Stimulated activated CD8-positive, alpha-beta memory T cell treated with anti-CD3 and anti-CD28 coated beads, Interleukin-2, amount 100 ng/mL, for 48 hours (primary cell): ENCODE measurements at places on chromosomes 1 and 21.

- no peak for DNase-seq
These were observed 36.6 kb downstream of the SORT1 start for GRCh38 chr1:109361069-109361468.

DNA sequence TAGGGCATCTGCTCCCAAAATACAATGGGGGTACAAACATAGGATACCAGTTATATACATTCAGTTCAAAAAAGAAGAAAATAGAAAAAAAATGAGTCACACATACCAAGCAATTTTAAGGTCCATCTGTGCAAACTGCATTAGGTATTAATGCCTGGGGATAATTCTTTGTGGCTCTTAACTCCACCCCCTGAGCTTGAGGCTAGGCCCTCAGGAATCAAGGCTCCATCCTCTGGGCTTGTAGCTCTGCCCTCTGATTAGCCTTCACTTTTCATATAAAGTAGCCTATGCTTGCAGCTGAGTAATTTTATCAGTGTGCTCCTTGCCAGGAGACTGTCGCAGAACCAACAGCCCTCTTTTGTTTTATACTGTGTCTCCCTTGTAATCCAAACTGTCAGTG, 69.9 kb upstream of the BACE2 start:
- DNase-seq = no peak

GRCh38 chr1:5448486-5448885, 543.7 kb downstream of the NPHP4 start:
- no peak for DNase-seq

DNA sequence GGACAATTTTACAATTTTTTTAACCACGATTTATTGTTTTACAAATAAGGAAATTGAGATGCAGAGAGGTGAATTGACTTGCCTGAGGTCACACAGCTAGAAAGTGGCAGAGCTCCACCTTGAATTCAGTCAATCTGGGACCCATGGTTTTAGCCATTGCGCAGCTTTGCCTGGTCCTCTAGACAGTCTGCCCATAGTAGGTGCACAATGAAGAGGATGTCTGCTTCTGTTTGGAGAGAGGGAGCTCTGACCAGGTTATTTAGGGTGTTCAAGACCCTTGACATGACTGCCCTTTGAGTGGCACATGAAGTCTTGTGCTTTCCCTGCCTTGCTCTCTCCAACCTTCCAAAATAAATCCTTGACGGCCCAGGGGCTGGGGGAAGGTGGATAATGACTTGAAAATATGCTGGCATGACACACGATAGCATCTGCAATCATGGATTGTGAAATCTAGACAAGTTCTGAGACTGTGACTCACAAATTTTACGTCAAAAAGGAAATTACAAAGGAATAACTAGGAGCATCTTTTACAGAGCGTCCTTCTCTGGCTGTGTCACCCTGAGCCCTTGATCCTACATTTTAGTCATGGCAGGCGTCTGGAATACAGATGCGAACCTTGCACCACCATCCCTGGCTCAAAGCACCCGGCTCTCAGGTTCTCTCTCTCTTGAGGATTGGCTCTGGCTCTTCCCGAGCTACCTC, 26.2 kb upstream of the ID3 start:
- no peak for DNase-seq

DNA sequence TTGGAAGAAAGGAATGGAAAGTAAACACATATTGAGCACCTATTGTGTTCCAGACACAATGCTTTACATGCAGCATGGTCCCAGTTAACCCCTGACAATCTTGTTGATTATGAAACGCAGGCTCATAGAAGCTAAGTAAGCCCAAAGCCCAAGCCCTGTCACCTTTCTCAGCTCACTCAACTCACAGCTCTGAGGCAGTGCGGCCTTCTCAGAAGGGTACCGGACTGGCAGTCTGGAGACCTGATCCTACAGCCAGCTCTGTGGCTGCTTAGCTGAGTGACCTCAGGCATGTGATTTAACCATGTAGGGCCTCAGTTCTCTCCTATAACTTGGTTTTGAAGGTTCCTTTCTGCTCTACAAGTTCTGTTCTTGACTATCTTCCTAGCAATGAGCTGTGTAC, 464 bp upstream of the RNASEL start:
- DNase-seq = no peak

DNA sequence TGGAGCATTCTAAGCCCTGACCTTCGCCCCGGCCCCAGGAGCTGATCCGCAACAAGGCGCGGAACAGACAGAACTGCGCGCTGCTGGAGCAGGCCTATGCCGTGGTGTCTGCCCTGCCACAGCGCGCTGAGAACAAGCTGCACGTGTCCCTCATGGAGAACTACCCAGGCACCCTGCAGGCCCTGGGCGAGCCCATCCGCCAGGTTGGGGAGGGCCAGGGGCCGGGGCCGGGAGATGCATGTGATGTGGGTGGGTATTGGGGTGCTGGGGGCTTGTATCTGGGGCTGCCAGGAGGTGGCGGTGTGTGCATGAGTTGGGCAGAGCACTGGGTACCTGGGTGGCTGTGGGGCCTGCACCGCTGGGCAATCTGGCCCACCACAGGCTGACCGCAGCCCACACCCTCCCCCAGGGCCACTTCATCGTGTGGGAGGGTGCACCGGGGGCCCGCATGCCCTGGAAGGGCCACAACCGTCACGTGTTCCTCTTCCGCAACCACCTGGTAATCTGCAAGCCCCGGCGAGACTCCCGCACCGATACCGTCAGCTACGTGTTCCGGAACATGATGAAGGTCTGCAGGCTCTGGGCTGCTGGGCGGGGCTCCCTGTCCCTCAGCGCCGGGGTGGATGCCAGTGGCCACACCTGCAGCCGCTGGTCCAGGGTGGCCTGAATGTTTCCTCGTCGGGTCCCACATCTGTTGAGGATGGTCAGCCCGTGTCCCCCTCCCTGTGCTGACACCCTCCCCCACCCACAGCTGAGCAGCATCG, 65.8 kb downstream of the TRIM11 start:
- DNase-seq = no peak

GRCh38 chr1:244231572-244232315, 180.7 kb downstream of the ZBTB18 start:
- DNase-seq = no peak

- DNase-seq = no peak
These were observed 6.0 kb upstream of the LY9 start for GRCh38 chr1:160789702-160790611.

- no peak for DNase-seq
These were observed 16.2 kb downstream of the CFAP126 start for GRCh38 chr1:161351482-161351881.

DNA sequence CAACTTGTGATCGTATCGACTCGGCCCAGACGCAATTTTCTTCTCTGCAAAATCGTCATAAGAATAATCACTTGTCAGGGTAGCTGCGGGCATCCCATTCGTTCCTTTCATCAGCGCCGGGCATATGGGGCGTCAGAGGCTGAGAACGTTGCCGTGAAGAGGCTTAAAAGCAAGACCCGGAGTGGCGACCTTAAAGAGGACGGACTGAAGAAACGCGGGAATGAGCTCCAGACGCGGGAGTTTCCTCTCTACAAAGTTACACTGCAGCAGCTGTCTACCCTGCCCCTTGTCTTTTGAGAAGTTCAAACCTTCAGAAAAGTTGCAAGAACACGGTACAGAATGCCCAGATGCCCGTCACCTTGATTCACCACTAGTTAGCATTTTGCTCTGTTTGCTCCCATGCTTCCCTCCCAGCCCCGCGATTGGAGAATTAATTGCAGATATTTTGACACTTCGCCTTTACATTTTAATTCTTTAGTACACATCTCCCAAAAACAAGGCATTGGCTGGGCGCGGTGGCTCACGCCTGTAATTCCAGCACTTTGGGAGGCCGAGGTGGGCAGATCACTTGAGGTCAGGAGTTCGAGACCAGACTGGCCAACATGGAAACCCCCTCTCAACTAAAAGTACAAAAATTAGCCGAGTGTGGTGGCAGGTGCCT, 967 bp downstream of the CENPS start:
- no peak for DNase-seq

- DNase-seq = no peak
These were observed 136.4 kb upstream of the COL6A1 start for GRCh38 chr21:45845063-45845769.

GRCh38 chr1:57116871-57117270, 151.1 kb upstream of the C8B start:
- no peak for DNase-seq

- DNase-seq = no peak
These were observed 775 bp downstream of the MMEL1 start for GRCh38 chr1:2632051-2632430.

DNA sequence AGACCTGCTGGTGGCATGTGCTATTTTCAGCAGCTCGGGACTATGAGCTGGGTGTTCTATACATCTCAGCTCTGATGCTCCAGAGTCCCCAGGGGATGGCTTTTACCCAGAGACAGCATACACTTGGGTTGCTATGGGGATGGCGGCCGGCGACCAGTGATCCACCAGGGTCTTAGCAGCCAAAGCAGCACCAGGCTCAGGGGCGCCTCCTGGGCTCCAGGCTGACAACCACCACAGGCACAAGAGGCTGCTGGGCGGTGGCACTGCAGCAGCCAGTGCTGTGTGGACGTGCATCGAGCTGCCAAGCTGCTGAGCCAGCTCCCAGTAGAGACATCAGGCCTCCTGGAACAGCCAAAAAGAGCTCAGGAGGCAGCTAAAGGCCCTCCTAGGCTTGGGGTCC, 37.6 kb upstream of the CLSTN1 start:
- DNase-seq = no peak

- no peak for DNase-seq
These were observed 4.8 kb downstream of the PLA2G2F start for GRCh38 chr1:20143734-20144565.

DNA sequence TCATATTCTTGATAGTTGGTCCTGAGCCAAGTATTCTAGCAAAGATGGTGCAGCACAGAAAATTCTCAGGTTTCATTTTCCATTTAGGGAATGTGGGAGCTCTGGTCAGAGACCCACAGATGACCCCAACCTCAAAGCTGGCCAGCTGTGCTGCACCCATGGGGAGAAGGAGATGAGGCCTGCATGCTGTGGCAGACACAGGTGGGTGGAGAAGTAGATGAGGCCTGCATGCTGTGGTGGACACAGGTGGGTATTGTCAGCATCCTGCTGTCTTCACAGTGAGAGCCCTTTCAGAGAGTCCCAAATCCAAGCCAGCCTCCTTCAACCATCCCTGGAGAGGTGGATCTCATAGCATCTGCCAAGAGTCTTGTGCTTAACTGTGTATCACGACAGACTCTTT, 77.7 kb downstream of the DSCAM start:
- no peak for DNase-seq

- no peak for DNase-seq
These were observed at the start of gene TIAM1 for GRCh38 chr21:31343680-31344480. TSS of gene TIAM1 (minus strand) at chr21:31344261. CDS start at chr21:31266972, 77,289 bp downstream.

DNA sequence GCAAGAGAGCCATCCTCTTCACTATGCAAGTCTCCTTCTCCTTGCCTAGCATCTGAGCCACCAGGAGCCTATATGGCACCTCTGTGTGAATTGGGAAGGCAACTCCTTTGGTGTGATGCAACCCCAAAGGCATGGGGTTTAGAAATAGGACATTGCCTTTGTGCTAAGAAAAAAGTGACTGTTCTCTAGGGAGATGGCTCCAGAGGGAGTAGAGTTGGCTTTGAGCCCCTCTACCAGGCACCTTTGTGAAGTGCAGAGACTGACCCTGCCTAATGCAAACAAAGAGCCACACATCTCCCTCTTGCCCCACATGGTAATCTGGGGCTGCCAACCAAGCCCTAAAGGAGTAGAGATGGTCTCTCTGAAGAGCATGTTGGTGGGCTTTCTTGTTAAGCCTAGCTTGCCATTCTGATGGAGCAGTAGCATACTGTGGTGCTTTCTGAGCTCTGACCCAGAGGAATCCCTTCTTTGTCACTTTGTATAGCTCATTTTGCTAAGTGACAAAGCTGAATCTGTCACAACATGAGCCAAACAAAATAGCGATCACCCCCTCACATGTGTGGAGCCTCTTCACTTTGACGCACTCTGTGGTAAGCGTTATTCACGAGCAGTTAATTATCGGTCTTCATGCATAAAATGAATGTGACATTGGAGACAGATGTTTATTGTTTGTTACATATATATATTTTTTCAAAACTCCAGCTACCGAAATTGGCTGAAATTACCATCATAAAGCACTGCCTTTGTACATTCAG, 74.4 kb downstream of the RWDD3 start:
- no peak for DNase-seq

- DNase-seq = no peak
These were observed 132.0 kb upstream of the C1orf21 start for GRCh38 chr1:184254849-184255248.

DNA sequence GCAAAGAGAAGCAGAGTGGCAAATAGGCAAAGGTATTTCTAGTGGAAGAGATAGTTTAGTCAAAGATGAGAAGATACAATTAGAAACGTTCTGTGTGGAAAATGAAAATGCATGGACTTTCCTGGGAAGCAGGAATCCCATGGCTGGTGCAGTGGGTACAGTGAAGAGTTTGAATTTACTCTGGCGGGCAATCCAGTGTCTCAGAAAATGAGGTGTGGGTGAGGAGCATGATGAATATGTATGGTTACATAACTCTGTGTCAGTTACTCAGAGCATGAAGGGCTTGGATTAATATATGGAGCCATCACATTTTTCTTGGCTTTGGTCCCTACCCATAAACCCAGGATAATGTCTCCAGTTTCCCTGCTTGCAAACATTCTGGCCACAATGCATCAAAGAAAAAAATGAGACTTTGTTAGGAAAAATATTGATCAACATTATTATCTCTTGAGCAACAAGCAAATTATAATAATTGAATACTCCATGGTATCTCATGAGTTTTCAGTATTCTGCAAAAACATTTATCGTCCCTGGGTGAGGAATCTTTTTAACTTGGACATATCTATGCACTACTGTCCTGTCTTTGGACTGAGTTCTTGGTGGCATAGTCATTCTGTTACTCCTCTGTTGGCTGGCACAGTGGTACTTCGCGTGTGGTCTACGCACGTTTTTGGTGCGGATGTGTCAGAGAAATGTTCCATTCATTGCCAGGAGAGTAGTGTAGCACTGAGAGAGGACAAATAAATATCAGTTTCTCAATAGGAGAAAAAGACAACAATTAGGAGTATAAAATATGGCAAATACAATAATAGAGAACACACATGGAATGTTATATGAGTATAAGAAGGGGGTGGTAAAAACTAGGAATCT, 173.7 kb upstream of the C1orf105 start:
- DNase-seq = no peak
